ENCODE measurements at places on chromosomes 5 and 9. TPM values are rescaled to one million over a fixed set of nuclear protein-coding genes. Genes with fewer than 3 reads are reported as not detected.
A peak's percentile ranks its signal among the peaks of the same experiment; 100 is the strongest.

DNA sequence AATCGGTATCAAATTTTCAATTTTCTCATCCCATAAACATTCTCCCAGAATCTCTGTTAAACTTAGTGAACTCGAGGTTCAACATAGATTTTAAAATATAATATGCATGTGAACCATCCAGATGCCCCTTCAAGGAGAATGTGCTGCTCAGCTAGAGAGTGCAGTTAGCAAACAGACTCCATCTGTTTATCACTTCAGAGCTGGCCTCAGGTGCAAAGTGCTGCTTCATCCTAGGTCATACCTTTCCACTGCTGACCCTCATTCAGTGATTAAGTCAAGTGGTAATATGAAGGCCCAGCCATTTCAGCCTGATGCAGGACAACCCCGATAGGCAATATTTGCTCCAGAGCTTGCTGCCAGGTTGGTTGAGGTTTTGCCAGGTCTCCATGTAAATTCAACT, 339.0 kb upstream of the POU5F2 start:
- no peak overlapping the region for H3K27ac ChIP-seq
- no peak for DNase-seq
- H3K4me1 ChIP-seq: no peaks in the 10 kb centered on the region
- H3K27me3 ChIP-seq: no peaks in the 10 kb centered on the region
- no peak overlapping the region for H3K4me3 ChIP-seq
- no peaks in the 10 kb centered on the region for H3K36me3 ChIP-seq

DNA sequence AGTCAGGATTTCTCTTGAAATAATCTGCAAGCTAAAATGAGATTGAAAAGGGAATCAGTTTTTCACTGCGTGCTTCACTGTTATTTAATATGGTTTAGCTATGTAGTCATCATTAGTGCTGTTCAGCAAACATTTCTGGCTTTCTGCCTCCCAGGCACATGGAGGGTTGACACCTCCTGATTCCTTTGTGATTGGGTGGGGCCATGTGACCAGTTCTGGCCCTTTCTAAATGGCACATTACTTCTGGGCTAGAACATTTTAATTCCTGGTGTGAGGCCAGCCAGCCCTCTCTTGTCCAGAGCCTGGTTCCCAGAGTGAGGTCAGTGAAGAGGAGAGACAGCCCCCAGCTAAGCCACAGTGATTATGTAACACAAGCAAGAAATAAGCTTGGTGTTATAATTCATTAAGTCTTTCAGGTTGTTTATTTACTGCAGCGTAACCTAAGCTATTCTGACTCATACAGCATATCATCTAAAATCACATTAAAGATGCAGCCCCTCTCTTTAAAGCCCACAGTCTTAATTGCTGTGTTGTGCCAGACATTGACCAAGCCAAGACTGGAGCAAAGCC, 17.4 kb upstream of the ARSI start:
- peaks cover 1% of the 10 kb centered on the region for H3K27me3 ChIP-seq
- peaks cover 7% of the 10 kb centered on the region for H3K4me1 ChIP-seq
- no peak overlapping the region for H3K4me3 ChIP-seq
- DNase-seq: no peak
- no peak overlapping the region for H3K27ac ChIP-seq
- H3K36me3 ChIP-seq: no peaks in the 10 kb centered on the region

DNA sequence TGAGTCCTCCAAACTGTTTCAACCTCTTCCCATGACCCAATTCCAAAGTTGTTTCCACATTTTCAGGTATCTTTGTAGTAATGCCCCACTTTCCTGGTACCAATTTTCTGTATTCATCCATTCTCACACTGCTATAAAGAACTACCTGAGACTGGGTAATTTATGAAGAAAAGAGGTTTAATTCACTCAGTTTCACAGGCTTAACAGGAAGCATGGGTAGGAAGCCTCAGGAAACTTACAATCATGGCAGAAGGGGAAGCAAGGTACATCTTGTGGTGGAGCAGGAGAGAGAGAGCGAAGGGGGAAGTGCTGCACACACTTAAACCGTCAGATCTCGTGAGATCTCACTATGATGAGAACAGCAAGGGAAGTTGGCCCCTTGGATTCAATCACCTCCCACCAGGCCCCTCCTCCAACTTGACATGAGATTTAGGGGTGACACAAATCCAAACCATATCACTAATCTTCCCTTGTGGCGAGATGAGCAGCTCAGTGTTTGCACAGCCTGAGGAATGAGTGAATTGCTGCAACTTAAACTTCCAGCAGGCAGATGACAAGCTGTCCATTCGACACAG, 42.9 kb downstream of the TRIP13 start:
- no peaks in the 10 kb centered on the region for H3K36me3 ChIP-seq
- no peak overlapping the region for H3K27ac ChIP-seq
- H3K27me3 ChIP-seq: no peaks in the 10 kb centered on the region
- no peak overlapping the region for H3K4me3 ChIP-seq
- DNase-seq: no peak

- H3K27ac ChIP-seq: no peak overlapping the region
- H3K4me1 ChIP-seq: no peaks in the 10 kb centered on the region
- no peaks in the 10 kb centered on the region for H3K27me3 ChIP-seq
- DNase-seq: no peak
- H3K4me3 ChIP-seq: no peak overlapping the region
Observed at GRCh38 chr5:86125731-86126601, 491.8 kb upstream of the COX7C start.

DNA sequence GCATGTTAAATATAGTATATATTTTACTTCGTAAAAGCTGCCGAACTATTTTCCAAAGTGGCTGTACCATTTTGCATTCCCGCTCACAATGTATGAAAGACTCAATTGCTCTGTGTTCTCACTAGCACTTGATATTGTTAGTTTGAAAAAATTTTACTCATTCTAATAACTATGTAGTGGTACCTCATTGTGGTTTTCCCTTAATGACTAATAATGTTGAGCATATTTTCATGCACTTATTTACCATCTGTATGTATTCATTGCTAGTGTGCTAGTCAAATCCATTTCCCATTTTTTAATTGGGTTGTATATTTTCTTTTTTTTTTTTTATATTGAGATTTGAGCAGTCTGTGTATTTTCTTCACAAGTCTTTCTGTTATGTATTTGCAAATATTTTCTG, 58.4 kb downstream of the RANBP17 start:
- no peak overlapping the region for H3K4me3 ChIP-seq
- DNase-seq: no peak
- H3K27ac ChIP-seq: no peak overlapping the region
- H3K27me3 ChIP-seq: no peaks in the 10 kb centered on the region

DNA sequence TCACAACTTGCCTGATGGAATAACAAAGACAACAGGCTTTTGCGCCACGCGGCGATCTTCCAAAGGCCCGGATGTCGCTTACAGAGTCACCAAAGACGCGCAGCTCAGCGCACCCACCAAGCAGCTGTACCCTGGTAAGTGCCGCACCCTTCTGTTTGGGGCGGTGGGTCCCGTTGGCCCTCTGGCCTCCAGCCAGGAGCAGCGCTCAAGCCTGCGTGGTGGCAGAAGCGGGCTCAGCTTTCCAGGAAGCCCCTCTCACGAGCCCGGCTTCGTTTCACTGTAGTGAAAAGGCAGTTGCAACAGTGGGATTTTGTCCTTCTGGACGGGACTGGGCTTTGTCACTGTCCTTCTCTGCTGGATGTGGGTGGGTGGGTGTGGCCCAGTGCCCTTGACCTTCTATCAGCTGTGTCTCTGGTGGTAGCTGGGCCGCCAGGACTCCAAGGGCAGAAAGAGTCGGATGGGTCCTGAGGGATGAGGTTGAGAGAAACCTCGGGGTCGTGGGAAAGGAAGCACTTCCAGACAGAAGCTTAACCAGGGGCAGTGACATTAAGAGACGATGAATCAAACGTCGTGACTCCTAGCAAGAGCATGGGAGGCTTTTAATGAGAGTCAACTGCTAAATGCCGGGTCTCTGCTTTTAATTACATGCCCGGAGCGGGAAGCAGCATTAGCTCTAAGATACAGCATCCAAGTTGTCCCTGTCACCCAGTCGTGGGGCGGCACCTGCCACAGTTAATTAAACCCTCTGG, 49.5 kb downstream of the COL5A1 start:
- no peak overlapping the region for H3K4me3 ChIP-seq
- H3K4me1 ChIP-seq: peaks cover 4% of the 10 kb centered on the region
- no peaks in the 10 kb centered on the region for H3K27me3 ChIP-seq
- no peaks in the 10 kb centered on the region for H3K36me3 ChIP-seq
- H3K27ac ChIP-seq: no peak overlapping the region

GRCh38 chr5:88667496-88668201, 215.3 kb downstream of the MEF2C start:
- no peaks in the 10 kb centered on the region for H3K36me3 ChIP-seq

- H3K4me3 ChIP-seq: no peak overlapping the region
- DNase-seq: no peak
- no peaks in the 10 kb centered on the region for H3K36me3 ChIP-seq
- H3K27me3 ChIP-seq: no peaks in the 10 kb centered on the region
- no peaks in the 10 kb centered on the region for H3K4me1 ChIP-seq
Observed at GRCh38 chr5:153516504-153517240, 26.2 kb downstream of the GRIA1 start.

DNA sequence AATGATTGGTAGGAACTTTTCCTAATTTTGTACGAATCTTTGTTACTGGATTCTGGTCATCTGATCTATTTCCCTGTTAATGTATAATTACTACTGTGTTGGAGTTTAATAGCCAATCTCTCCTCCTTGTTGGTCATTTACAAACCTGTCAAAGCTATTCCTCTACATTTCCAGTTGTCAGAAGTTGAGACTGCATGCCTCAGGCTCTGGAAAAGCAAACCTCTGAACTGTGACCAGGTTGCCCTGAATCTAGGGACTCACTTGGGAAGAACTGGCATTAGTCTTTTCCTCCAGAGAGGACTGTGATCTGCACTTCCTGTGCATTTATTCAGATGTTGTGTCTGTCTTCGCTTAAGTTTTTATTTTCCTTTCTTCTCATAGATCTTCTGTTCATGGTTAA, 16.1 kb downstream of the PDLIM4 start:
- H3K36me3 ChIP-seq: no peaks in the 10 kb centered on the region
- H3K4me1 ChIP-seq: peaks cover 3% of the 10 kb centered on the region
- H3K27ac ChIP-seq: no peak overlapping the region
- H3K27me3 ChIP-seq: peaks cover 5% of the 10 kb centered on the region

DNA sequence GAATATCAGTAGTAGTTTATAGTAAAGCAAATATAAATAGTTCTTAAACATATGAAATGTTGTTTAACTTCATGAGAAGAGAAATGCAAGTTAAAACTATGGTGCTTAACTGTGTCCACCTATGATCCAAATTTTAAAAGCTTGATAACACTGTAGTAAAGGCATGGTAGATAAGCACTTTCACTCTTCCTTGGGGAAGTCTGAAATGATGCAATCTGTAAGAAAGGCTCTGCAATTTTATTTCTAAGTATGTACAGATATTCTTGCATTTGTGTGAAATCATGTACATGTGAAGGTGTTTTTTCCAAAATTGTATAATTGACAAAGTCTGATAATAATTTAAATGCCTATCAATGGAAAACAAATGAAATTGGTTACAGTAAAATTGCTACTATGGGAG, 66.9 kb downstream of the SYK start:
- no peaks in the 10 kb centered on the region for H3K36me3 ChIP-seq
- H3K4me3 ChIP-seq: no peak overlapping the region
- peaks cover 13% of the 10 kb centered on the region for H3K4me1 ChIP-seq
- H3K27ac ChIP-seq: no peak overlapping the region
- peaks cover 9% of the 10 kb centered on the region for H3K27me3 ChIP-seq

GRCh38 chr9:90834828-90835595, 33.4 kb downstream of the SYK start:
- no peaks in the 10 kb centered on the region for H3K36me3 ChIP-seq
- DNase-seq: no peak
- H3K27ac ChIP-seq: no peak overlapping the region

GRCh38 chr9:80378669-80379293, 807.0 kb downstream of the TLE4 start:
- H3K4me1 ChIP-seq: no peaks in the 10 kb centered on the region
- H3K4me3 ChIP-seq: no peak overlapping the region
- H3K27ac ChIP-seq: no peak overlapping the region
- no peaks in the 10 kb centered on the region for H3K27me3 ChIP-seq
- DNase-seq: no peak

GRCh38 chr5:3032513-3032912, 281.0 kb upstream of the IRX2 start:
- H3K4me1 ChIP-seq: no peaks in the 10 kb centered on the region
- H3K27ac ChIP-seq: no peak overlapping the region
- H3K4me3 ChIP-seq: no peak overlapping the region
- H3K36me3 ChIP-seq: no peaks in the 10 kb centered on the region

GRCh38 chr9:91418215-91418610, 5.4 kb downstream of the NFIL3 start:
- peaks cover 63% of the 10 kb centered on the region for H3K4me1 ChIP-seq
- peak overlapping the region; percentile 93 for H3K4me3 ChIP-seq

DNA sequence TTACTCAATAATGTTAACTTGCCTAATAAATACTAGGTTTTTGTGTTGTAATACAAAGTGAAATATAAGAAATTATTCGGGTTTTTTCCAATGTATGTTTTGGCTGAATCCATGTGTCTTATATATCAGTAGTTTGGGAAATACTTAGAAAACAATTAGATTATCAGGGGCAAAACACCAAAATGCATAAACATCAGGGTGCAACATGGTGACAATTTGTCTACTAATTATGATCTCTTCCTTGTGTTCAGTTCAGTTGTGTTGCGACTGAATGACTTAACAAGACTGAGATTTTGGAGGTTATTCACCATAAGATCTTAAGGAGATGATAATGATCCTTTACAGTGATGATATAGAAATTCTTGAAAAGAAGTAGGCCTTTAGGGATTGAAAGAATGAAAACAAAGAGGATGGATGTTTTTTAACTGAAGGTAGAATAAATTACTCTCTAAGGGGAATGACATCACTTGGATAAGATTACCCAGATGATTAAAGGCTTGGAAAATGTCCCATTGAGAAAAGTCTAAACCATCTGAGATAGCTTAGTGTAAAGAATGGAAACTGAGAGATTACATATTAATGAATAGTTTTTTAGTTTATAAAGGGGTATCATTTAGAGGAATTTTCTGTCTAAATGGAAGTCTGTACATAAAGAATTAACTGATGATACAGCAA, 415.8 kb downstream of the SPATA31D1 start:
- no peaks in the 10 kb centered on the region for H3K4me1 ChIP-seq
- no peak overlapping the region for H3K4me3 ChIP-seq
- no peak overlapping the region for H3K27ac ChIP-seq
- no peak for DNase-seq
- H3K36me3 ChIP-seq: no peaks in the 10 kb centered on the region

GRCh38 chr5:172403189-172403796, 51.0 kb downstream of the SH3PXD2B start:
- H3K36me3 ChIP-seq: no peaks in the 10 kb centered on the region
- no peak overlapping the region for H3K4me3 ChIP-seq
- no peak for DNase-seq
- no peaks in the 10 kb centered on the region for H3K4me1 ChIP-seq
- no peak overlapping the region for H3K27ac ChIP-seq
- peaks cover 17% of the 10 kb centered on the region for H3K27me3 ChIP-seq

- H3K4me1 ChIP-seq: no peaks in the 10 kb centered on the region
- H3K27ac ChIP-seq: no peak overlapping the region
- H3K4me3 ChIP-seq: no peak overlapping the region
- no peaks in the 10 kb centered on the region for H3K36me3 ChIP-seq
Observed at GRCh38 chr5:149212198-149212951, 59.3 kb upstream of the AFAP1L1 start.

GRCh38 chr5:7518947-7519560, 123.1 kb downstream of the ADCY2 start:
- H3K4me3 ChIP-seq: no peak overlapping the region
- H3K4me1 ChIP-seq: no peaks in the 10 kb centered on the region
- DNase-seq: no peak
- no peaks in the 10 kb centered on the region for H3K27me3 ChIP-seq

ESM1 gene
- 0.37 TPM for total RNA-seq

CCDC112 gene
- total RNA-seq: 0.34 TPM

NFIB gene
- total RNA-seq: not detected

TMEM252 gene
- total RNA-seq: not detected

BHMT2 gene
- total RNA-seq: not detected

LECT2 gene
- not detected for total RNA-seq

PAEP gene
- not detected for total RNA-seq

PCDHGA3 gene
- total RNA-seq: 0.11 TPM

TMEFF1 gene
- total RNA-seq: 1.1 TPM

PRELID1 gene
- 223 TPM for total RNA-seq

C6 gene
- total RNA-seq: not detected

Data from activated T-helper 2 cell treated with anti-CD3 and anti-CD28 coated beads, Interferon-gamma antibody, Interleukin-2, Interleukin-4, amounts not matched to agents 10 μg/mL and 5 μg/mL and 100 μg/mL, durations not matched to agents 14 hours and 24 hours and 36 hours (primary cell).